Activated T-cell treated with anti-CD3 and anti-CD28 coated beads for 4 hours (primary cell): ENCODE measurements at places on chromosomes 3 and 15.

DNA sequence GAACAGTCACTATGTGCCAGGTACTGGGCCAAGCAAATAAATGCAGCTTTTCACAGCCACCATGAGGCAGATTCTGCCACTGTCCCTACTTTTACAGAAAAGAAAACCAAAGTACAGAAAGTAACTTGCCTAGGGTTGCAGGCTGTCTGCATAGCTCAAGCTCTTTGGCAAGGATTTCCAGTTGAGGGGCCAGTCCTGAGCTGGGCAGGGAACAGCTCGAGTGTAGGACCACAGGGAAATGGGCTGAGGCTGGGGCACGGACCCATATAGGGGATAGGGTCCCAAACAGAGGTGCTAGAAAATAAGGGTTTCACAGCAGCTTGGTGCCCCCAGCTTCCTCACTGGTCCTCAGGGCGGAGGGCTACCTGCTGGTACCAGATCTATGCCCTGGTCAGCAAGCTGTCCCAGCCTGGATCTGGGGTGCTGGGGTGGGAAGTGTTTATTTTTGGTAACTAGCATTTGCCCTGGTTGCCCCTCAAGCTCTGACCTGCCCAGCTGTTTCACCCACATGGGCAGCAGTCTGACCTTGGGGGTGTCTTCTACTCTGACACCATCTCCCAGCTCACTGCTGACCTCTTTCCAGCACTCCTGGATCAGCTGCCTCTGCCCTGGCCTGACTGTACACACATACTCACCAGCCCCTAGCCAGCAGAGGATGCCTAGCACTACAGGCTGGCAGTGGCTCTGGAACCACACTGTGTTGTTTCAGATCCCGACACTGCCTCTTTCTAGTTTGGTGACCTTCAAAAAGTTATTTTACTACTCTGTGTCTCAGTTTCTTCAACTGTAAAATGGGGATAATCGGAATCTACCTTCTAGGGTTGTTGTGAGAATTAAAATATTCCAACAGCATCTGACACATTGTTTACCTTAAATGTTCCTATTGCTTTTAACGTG, 16.2 kb downstream of the MRAS start:
- DNase-seq = no peak

GRCh38 chr15:44769521-44769920, 33.2 kb downstream of the TRIM69 start:
- DNase-seq = no peak

- DNase-seq = no peak
Measured at GRCh38 chr3:42663581-42664437, 10.3 kb downstream of the ZBTB47 start.

GRCh38 chr3:81245501-81245900, 515.9 kb downstream of the GBE1 start:
- DNase-seq = no peak

- no peak for DNase-seq
Measured at GRCh38 chr15:89379251-89379695, 44.6 kb upstream of the POLG start.

DNA sequence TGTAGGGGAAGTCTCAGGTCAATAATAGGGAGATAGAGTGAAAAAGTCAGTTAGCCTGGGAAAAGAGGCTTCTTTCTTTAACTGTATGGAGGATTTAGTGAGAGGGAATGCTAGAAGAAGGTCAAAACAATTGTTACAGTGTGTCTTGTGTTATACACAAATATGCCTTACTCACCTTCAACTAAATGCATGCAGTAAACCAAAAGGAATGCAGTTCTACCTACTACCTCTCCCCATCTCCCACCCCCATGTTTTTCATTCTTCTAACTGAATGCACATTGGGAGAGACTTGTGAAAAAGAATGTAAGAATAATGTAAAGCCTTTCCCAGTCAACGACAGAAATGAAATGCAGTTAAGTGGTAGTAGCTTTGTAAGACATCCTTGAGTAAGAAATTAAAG, 33.8 kb downstream of the CCDC66 start:
- DNase-seq = no peak

GRCh38 chr3:37544869-37545352, 316.8 kb upstream of the CTDSPL start:
- DNase-seq = no peak

- no peak for DNase-seq
Measured at GRCh38 chr15:54605556-54605955, 591.2 kb downstream of the RSL24D1 start.

DNA sequence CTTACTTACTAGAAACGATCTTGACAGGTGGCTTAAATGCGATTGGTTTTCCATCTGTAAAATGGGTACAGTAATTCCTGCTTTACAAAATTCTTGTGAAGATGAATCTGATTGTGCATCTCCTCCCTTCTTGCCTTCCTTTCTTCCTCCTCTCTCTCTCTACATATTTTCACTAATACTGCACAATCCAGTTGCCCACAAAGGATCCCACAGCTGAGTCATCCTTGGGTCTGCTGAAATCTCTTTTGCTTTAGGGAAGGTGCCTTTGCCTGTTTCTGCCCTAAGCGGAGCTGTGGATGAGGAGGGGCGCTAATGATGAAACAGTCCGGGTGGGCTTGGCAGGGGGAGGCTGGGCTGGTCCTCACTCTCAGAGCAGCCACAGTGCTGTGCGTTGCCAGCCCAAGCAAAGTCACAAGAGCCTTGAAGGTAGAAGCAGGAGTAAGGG, 46.1 kb downstream of the AMOTL2 start:
- DNase-seq = no peak

DNA sequence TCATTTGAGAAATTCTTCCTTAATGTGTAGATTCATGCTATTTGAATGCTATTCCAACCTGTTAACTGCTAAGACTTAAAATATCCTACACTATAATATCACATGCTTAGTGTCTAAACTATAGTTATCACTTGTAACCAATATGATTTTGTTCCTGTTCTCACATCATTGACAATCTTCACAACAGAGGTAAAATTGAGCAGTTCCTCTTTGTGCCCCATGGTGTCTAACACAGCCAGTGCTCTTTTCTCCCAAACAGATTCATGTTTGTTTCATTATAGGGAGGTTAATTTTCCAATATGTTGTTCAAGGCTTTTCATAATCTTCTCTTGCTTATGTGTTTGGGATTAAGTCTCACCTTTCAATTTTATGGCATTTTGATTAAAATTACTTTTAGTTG, 591.1 kb downstream of the ZPLD1 start:
- DNase-seq = no peak

DNA sequence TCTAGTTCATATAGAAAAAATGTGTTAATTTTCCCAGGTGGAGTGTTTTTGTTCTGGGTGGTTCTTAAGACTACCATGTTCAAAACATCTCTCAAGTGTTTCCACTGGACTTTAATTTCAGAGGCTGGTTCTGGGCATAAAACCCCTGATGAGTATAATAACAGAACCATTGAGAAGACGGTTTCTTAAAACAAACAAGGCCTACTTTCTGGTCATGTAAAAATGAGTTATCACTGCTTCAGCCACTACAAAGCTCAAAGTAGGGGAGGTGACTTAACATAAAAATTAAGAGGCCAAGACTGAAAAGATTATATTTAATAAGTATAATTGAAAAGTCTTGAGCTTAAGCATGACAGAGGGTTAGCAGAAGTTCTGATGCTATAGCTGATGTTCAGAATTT, 33.8 kb downstream of the RYR3 start:
- DNase-seq = no peak

DNA sequence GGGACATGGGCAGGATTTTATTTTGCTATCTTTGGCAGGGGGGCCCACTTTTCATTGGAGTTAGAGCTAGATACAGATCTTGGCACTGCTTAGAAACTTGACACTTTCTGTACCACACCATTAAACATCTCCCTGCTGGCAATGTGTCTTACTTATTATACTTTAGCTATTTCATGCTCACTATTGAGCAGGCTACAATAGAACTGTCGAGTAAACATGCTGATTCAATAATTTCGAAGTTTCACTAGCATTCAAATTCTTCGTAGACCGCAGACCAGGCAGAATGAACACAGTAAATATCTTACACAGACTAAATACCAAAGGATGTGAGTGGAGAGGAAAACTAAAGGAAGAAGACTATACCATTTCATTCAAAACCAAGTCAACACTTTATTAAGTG, 180.8 kb downstream of the UNC13C start:
- DNase-seq = no peak

- no peak for DNase-seq
Measured at GRCh38 chr3:123421353-123422174, 27.3 kb downstream of the ADCY5 start.

- no peak for DNase-seq
Measured at GRCh38 chr3:162605651-162606204, 1109.1 kb downstream of the OTOL1 start.

- DNase-seq = no peak
Measured at GRCh38 chr3:192408647-192409200, 318.6 kb downstream of the FGF12 start.

GRCh38 chr3:18723206-18723810, 298.2 kb upstream of the SATB1 start:
- no peak for DNase-seq

GRCh38 chr15:90683371-90683770, 33.8 kb upstream of the BLM start:
- DNase-seq = no peak

- no peak for DNase-seq
Measured at GRCh38 chr3:16900779-16901440, 16.2 kb downstream of the PLCL2 start.

- DNase-seq = no peak
Measured at GRCh38 chr15:94238539-94239118, 7.3 kb downstream of the MCTP2 start.

GRCh38 chr3:139303216-139303615, 40.6 kb upstream of the MRPS22 start:
- no peak for DNase-seq

DNA sequence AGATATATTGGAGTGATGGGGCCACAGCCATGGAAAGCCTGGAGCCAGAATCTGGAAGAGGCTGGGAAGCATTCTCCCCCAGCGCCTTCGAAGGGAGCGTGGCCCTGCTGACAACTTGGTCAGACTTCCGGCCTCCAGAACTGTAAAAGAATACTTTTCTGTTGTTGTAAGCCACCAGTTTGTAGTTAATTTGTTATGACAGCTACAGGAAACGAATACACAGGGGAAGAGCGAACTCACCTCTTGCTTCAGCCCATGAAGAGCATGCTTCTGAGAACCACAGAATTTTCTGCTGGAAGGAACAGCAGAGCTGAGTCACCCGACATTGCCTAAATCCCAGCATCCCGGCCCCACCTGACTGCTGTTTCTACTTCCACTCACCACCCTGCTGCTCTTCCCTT, 501.7 kb downstream of the SHQ1 start:
- no peak for DNase-seq

DNA sequence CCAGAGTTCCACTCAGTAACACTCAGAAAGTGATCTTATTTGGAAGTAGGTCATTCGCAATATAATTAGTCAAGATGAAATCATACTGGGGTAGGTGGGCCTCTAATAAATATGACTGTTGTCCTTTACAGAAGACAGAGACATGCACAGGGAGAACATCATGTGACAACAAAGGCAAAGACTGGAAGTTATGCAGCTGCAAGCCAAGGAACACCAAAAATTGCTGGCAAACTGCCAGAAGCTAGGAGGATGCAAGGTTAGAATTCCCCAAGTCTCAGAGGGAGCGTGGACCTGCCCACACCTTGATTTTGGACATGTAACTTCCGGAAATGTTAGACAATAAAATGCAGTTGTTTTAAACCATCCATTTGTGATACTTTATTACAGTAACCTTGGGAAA, 471.5 kb upstream of the AGTR1 start:
- DNase-seq = no peak

- DNase-seq = no peak
Measured at GRCh38 chr15:79738143-79738542, 158.7 kb downstream of the MTHFS start.

GRCh38 chr3:134754768-134755559, 40.1 kb upstream of the EPHB1 start:
- no peak for DNase-seq

DNA sequence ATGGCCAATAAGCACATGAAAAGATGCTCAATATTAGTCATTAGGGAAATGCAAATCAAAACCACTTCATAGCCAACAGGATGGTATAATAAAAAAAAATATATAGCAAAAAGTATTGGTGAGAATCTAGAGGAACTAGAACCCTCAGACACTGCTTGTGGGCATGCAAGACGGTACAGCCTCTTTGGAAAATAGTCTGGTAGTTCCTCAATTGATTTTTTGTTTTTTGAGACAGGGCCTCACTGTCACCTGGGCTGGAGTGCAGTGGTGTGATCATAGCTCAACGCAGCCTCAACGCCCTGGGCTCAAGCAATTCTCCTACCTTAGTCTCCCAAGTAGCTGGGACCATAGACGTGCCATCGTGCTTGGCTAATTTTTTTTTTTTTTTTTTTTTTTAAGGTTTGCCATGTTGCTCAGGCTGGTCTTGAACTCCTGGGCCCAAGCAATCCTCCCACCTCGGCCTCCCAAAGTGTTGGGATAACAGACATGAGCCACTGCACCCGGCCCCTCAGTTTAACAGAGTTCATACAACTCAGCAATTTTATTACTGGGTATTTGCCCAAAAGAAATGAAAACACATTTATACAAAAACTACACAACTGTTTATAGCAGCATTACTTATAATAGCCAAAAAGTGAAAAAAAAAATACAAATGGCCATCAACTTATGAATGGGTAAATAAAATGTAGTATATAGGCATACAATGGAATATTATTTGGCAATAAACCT, 5.1 kb downstream of the PRC1 start:
- no peak for DNase-seq

DNA sequence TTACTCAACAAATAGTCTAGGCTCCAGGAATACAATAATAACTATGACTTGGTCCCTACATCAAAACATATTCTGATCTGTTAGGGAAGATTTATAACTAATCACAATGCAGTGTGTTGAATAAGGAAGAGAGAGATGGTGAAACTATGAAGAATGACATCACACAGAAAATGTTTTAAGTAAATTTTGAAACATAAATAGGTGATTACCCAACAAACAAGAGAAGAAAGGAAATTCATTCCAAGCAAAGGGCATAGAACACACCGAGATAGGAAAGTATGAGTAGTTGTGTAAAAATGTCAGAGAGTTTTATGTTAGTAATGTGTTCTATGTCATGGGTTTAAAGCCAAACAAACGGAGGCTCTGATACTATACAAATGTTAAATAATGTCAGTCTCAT, 13.4 kb downstream of the SEC62 start:
- no peak for DNase-seq

DNA sequence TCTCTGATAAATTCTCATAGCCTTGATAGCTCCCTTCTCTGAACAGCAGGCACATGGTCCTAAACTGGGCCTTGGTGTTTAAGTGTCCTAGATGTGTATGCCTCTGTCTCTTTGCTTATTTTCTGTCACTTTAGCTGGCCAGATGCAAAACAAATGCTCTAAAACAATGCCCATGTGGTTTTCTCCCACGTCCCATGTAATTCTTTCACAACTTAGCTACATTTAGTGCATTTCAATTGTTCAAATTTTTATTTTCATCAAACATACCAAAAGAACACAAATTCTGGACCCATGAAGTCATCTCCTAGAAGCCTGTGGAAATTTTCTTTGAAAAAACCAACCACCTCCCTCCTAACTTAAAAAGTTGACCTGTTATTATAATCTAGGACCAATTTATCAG, 491.3 kb upstream of the AGTR1 start:
- no peak for DNase-seq

GRCh38 chr3:54299169-54299935, 177.0 kb downstream of the CACNA2D3 start:
- no peak for DNase-seq
